ENCODE measurements at places on chromosomes 16 and 17.

- DNase-seq: no peak
Measured at GRCh38 chr16:962901-963814, 7.6 kb downstream of the LMF1 start.

GRCh38 chr17:59388069-59388556, 56.7 kb downstream of the YPEL2 start:
- DNase-seq: no peak

DNA sequence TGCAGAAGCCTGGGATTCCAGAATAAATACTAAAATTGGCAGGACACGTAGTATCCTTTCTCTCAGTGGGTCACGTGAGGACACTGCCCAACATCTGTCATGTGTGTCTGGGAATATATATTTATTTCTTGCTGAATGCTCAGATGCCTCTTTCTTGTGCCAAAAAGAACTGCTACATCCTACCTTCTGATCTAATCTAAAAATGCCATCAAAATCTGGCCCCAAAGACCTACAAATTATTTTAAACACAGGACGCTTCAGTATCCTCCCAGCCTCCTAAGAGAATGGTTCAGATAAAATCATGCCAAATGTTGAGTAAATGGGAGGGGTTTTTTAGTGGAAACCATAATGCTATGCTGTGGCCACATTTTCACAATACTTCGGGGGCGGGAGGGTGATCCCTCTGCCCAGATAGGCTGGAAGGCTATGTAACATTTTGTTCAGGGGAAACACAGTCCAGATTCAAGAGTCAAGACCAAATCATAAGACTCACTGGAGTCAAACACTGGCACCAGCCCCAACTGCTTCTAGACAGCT, 22.9 kb upstream of the CORO6 start:
- peak; percentile 76 for DNase-seq

- DNase-seq: peak; percentile 88
Measured at GRCh38 chr16:55471448-55472097, 7.4 kb upstream of the MMP2 start.

DNA sequence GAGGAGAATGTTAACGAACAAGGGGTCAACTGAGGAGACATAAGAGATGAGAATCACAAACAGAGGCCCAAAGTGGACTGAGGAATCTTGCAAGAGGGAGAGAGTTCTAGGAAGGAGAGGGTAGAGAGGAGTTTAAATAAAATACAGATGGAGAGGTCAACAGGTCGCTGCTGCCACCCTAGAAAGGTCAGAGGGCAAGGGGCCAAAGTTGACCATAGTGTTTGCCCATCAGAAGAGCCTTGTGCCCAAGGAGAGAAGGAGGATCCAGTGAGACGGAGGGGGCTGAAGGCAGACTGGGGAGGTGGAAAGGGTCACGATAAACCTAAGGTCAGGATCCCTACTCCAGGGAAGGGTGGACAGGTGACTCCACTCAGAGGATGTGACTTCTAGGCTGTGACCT, 6.9 kb upstream of the ITGA3 start:
- DNase-seq: no peak

Data from fibroblast of skin of abdomen (primary cell).